ENCODE measurements at places on chromosomes 11 and 22.

DNA sequence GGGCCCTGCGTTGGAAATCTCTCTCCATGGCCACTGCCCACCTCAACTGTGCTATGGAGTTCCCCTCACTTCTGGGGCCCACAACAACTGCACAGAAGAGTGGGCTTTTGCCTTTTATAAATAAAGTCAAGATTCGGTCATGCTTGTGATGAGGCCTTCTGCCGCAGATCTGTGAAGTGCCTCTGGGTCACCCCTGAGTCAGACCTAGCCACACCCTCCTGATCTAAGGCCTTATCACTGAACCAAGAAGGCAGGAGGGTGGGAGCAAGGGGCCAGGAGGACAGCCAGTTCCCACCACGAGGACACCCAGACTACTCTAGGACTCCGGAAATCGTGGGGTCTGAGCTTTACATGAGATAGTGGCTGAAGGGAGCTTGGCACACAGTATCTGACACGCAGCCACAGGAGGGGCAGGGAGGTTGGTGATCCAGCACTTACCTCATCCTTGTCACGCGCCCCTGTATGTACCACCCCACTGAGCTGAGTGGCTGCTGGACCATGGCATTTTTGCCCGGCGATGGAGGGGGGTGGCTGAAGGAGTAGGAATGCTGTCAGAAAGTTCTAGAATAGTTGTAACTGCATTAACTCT, 115.7 kb downstream of the ABTB2 start:
- no peak for DNase-seq

DNA sequence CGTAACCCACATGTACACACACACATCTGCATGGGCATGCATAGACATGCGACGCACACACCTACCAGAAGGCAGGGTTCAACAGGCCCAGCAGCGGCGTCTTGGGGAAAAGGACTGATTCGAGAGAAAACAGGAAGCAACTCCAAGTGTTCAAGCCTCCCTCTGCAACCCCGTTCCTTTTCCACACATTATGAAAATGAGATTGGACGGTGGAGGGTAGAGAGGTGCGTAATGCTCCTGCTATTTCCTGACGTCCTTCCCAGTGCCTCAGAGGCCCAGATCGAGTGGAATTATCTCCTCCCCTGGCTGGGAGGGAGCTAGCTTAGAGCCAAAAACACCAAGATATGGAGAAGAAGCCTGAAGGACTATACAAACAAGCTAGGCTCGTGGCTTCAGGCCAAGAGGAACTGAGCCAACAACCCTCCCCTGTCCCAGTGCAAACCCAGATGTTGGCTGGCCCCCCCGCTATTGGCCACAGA, 289.2 kb downstream of the MN1 start:
- peak; percentile 91 for DNase-seq

GRCh38 chr11:33643167-33643824, 57.3 kb downstream of the C11orf91 start:
- no peak for DNase-seq

- no peak for DNase-seq
Measured at GRCh38 chr22:39996732-39997131, 2.0 kb downstream of the FAM83F start.
